ENCODE measurements at places on chromosomes 6 and 20.

DNA sequence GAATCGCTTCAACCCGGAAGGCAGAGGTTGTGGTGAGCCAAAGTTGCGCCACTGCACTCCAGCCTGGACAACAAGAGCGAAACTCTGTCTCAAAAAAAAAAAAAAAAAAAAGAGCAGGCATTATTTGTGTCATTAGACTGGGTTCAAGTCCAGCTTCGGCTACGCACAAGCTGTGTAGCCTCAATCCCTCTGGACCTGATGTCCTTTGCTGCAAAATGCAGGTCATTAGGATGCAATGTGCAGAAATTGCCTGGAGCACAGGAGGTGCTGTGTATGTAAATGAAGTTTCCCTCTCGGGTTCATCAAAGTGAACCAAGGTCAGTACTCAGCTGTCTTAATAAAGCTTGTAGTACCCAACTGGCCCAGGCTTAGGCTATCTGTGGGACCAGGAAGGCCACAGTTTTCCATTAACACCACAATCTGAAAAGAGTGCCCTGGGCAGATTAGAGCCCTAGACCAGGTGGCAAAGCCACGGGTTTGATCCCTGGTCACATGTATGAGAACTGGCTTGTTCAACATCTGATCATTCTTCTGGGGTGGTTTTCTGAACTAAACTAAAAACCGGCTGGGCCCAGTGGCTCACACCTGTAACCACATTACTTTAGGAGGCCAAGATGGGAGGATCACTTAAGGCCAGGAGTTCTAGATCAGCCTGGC lies 155.3 kb downstream of the ZMYND8 start:
- no peak for DNase-seq

DNA sequence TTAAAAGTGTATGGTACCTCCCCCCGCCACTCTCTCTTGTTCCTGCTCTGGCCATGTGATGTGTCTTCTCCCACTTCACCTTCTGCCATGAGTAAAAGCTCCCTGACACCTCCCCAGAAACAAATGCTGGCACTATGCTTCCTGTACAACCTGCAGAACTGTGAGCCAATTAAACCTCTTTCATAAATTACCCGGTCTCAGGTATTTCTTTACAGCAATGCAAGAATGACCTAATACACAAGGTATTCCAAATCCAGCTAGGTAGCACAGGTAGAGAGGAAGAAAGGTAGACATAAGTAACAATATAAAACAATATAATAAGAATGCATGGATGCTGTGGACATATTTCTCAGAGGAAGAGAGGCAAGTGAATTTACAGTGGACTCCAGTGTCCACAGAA lies 394.1 kb upstream of the ARID1B start:
- no peak for DNase-seq

DNA sequence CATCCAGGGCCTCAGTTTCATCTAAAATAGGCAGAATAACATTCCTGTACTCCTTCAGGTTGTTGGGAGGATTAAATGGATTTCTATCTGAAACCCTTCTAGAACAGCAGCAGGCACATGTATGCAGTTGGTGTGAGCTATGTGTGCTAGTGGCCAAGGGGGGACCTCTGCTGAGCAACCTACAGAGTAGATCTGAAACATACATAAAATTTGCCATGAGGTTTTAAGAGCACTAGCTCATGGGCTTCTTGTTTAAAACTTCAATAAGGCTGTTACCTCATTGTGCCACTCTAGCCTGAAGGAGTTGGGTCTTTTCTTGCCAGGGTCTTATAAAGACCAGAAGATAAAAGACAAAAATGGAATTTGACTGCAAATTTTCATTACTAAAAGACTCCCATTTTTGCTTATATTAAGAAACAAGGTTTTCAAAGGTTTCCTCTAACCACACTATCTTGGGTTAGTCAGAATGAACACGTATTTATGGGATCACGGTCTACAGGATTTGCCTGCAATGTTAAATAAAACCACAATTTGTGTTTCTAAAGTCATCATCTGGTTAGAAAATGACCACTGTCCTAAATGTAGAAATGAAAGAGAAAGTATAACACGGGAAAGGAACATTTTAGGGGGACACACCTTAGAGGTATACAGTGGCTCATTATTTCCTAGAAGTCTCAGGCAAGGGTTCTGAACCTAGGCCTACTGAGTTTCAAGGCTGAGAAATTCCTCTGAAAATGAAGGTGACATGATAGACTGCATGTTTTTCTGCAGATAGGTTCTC lies 144.9 kb upstream of the OLIG3 start:
- no peak for DNase-seq

- no peak for DNase-seq
These were observed 88.8 kb upstream of the PRND start for GRCh38 chr20:4632876-4633275.

- DNase-seq: no peak
These were observed 96.3 kb downstream of the TRERF1 start for GRCh38 chr6:42355416-42355815.

DNA sequence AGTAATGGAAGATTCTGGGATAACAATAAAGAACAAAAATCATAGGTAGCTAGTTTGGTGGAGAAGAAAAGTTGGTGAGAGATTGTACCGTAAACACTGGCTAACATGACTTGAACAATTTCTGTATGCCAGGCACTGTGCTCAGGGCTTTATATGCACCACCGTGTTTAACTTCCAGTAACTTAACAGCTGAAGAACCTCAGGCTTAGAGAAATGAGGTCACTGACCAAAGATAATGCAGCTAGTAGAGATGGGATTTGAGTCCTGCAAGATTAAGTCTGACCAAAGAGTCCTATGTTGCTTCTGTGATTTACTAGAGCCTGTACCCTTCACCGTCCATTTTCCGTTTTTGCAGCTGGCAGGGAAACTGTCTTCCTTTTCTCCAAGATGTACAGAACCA lies 2.7 kb downstream of the CSTF1 start:
- DNase-seq: no peak
